H7 (cell line): ENCODE measurements at places on chromosomes 11 and 22.
A peak's percentile ranks its signal among the peaks of the same experiment; 100 is the strongest.

- no peak for DNase-seq
These were observed 468.6 kb downstream of the BRD1 start for GRCh38 chr22:49359076-49359475.

- no peak for DNase-seq
These were observed at the start of gene OR5M11 for GRCh38 chr11:56543157-56543556. Gene OR5M11, minus strand, starts transcription at chr11:56543257. Its CDS starts 0 bp downstream, at chr11:56543257.

DNA sequence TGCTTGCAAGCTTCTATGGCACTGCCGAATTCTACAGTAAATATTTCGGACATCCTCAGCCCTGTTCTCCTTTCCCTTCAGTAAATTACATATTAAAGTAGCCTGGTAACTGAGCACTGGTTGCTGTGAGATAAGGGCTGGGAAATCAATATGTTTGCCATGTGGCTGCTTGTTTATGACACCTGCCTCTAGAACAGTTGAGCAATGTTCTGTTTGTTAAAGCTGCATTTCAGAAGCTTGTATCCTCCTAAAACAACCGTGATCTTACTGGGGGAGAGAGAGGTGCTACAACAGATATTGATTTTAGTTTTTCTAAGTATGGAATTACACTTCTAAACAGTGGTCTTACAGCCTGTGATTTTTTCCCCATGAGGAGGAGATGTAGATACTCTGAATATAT, 39.4 kb downstream of the ZBTB16 start:
- no peak for DNase-seq

GRCh38 chr11:131767421-131767820, 397.0 kb downstream of the NTM start:
- DNase-seq = no peak

DNA sequence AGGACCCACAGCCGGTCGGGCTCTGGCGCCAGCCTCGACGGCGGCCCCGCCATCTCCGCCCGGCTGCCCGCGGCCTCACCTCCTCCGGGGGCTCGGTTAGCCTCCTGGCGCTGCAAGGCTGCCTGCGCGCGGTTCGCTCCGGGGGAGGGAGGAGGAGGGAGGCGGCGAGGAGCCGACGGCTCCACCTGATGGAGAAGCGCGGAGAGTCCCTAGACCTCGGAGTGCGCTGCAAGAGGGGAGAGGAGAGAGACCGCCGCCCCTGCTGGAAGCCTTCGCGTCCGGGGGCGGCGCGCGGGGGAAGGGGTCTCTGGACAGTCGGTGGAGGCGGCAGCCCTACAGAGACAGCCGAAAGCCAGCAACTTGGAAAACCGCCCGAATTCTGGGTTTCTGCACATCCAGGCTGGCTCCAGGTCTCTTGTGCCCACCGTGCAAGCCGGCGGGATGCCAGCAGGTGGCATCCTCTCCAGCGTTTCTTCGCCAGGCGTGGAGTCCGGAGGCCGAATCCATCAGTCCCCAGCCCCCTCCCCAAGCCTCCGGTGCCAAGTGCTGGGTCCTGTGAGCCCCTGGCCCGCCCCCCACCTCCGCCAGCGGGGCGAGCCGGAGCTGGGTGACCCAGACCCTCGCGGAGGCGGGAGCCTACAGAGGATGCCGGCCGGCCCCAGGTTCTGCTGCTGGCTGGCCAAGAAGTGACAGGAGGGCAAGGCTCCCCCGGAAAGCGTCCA, 2.9 kb upstream of the KIRREL3 start:
- peak; percentile 95 for DNase-seq

DNA sequence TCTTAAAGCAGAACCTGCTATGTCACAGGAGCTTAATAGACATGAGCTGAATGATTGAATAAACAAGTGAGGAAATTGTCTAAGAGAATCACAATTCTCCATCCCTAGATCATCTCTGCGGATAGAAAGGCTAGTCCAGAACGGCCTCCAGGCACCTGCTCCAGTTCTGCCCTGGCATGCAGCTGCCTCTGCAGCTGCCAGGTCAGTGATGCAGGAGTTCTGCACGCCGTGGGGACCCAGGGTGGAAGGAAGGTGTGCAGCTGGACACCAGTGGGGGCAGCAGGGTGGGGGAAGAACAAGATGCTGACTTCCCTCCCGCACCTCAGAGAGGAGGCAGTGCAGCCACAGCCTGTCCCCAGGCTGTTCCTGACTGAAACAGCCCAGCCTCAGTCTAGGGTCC, 192.1 kb upstream of the NCAM1 start:
- DNase-seq = no peak

DNA sequence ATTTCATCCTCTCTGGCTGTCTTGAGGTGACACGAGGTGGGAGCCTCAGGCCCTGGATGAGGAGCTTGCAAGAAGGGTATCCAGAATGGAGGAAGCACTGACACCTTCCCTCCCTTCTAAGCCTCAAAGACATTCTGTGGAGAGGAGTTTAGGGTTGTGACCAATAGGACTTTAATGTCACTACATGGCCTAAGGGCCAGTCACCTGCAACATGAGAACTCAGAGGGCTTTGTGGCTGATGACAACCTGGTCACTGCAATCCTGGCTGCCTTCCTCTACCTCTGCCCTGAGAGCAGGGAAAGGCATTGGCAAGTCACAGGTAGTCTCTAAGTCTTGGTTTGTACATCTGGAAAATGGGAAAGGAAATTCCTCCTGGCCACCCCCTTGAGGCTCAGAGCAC, 33.7 kb downstream of the PISD start:
- DNase-seq = peak; percentile 37

DNA sequence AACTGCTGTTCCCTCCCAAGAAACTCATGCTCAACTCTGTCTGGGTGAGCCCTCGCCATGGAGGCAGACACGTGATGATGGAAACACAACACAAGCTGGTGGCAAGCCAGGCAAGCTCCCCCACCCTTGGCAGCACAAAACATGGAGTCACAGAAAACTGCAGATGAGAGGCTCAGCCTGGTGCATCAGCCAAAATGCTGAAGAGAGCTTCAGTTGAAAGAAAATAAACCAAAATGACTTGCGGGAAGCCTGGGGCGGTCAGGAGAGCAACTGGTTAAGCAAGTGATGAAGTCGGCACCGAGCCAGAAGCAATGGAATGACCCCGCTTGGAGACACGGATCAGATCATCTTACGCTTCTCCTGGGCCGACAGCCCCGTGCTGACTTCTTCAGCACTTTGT, 68.3 kb downstream of the C11orf58 start:
- DNase-seq = no peak

DNA sequence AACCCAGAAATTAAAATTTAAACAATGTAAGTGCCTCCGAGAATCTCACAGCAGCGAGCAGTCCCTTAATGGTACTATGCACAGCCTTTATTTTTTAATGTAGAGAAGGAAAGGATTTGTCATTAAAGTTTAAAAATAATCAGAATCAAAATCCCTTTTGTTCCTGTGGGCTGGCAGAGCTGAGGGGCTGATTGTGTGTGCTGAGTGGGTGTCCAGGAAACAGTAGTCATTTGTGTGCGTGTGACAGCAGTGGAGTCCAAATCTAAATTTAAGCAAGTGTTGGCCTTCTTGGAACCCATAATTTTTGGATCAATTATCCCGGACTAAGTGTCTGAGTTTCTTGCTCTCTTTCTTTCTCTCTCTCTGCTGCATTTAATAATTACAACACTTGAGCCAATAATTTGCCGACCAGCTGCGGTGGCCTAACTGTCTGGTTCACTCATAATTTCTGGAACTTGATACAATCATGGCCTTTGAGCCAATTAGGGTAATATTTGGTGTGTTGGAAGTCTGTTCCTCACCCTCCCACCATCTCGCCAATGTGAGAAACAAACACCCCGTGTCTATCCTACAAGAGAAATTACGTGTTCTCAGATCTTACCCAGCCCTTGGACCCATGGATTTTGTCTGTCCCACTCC, 528.0 kb downstream of the SOX6 start:
- no peak for DNase-seq

DNA sequence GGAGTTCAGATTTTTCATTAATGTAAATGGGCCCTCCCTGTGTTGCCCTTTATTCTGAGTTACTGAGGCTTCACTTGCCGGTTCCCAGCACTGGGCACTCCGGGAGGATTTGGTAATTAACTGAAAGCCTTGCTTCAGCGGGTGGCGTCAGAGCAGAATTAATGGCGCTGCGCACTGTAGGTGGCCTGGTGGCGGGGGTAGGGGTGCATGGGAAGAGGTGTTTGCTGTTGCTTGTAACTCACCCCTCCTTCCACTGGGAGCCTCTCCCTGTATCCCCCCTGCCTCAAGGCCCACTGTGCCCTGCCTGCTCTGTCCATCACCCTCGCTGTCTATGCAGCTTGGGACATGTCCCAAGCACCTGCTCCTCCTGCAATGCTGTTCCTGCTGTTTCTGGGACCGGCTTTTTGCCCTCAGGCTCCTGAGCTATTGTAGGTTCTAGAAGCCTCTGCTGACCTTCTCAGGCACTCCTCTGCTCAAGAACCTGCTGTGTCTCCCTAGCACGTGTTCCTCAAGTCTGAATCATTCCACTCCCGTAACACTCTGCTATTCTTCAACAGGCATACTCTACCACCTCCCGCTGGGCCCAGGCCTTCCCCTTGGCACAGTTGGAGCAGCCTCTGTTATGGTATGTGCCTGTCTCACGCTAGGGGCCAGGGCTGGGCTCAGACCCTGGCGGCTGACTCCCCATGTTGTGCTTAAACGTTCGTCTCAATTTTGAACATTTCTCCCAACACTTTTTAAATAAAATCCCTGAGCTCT, 24.4 kb downstream of the ARHGAP8 start:
- no peak for DNase-seq

- DNase-seq = peak; percentile 73
These were observed 35.0 kb upstream of the PRAME start for GRCh38 chr22:22593964-22594656.

GRCh38 chr11:112369374-112369773, 108.7 kb upstream of the PLET1 start:
- no peak for DNase-seq

DNA sequence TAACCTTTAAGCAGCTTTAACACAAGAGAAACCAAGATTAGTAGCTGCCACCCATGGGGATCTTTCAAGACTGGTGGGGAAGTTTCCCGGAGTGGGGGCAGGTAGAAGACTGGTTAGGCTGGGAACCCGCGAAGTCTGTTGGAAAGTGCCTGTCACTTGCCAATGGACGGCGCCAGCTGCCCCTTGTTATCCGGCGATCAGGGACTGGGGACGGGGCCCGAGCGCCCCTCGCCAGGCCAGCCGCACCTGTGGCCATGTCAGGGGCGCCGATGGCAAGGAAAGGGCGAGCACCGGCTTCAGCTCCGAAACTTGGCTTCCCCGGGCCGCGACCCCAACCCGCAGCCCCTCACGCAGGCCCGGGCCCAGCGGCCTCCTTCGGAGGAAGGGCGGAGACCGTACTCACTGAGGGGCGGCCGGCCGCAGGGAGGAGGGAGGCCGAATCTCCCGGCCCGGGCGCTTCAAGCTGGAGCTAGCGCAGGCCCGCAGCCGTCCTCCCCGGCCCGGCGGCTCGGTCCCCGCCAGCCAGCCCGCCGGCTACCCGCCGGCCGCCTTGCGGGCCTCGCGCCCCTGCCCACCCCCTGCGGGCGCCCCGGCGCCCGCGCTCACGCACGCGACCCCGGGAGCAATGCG, 539 bp downstream of the EIF4ENIF1 start:
- peak; percentile 87 for DNase-seq

- no peak for DNase-seq
These were observed 195.2 kb upstream of the TMEM45B start for GRCh38 chr11:129620237-129621104.

- no peak for DNase-seq
These were observed 10.6 kb upstream of the XBP1 start for GRCh38 chr22:28810821-28811491.

DNA sequence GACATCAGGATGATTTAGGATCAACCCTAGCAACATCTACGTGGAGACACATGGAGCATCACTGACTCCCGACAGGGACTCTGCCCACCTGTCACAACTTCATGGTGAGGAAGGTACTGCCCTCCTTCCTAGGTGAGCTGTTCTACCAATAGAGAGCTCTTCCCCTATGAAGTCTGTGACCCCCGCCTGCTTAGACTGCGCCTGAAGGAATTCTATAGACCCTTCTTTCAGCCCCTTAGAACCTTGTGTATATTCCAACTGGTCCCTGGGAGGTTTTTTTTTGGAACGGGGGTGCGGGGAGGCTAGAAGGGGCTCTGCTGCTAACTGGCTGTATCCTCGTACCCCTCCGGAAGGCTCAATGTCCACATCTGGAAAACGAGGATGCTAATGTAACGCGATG, 566 bp downstream of the INTS4 start:
- peak; percentile 21 for DNase-seq

DNA sequence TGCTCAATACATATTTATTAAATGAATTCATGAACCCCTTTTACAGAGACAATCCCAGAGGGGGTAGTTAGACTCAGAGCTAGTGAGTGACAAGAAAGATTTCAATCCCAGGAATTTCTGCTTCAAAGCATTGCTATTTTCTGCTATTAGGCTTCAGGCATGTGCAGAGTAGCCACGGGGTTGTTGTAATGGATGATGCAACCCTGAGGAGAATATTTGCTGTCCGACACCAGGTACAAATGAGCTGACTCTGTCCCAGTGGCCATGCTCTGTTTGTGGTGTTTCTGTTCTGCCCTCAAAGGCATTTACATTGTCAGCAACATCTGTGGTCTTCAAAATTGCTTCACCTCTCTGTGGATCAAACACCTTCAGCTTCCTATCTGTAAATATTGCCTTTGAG, 102.6 kb downstream of the CSNK2A3 start:
- no peak for DNase-seq

DNA sequence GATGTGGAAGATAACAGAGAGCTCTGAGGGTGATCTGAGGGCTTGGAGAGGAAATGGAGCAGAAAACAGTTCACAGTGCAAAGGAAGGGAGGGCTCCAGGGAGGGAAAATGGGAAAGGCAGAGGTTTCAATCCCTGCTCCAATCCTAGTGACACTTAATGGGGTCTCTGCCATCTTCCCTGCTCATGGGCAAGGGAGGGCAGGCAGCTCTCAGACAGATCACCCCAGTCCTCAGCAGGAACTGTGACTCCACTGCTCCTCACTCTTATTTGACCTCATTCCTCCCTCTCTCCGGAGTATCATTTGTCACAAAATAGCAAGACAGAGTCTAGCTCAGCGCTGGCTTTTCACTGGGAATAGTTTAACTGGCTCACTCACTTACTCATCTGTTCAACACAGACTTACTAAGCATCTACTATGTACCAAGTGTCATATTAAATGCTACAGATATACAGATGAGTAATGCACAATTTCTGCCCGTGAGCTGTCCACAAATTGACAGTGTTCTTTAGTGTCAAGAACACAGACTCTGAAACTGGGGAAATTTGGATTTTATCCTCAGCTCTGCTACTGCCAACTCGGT, 817.4 kb downstream of the OPCML start:
- DNase-seq = no peak

GRCh38 chr11:73983741-73984538, 1.3 kb upstream of the UCP2 start:
- no peak for DNase-seq

- DNase-seq = no peak
These were observed 19.3 kb downstream of the ZC3H12C start for GRCh38 chr11:110112457-110112856.

DNA sequence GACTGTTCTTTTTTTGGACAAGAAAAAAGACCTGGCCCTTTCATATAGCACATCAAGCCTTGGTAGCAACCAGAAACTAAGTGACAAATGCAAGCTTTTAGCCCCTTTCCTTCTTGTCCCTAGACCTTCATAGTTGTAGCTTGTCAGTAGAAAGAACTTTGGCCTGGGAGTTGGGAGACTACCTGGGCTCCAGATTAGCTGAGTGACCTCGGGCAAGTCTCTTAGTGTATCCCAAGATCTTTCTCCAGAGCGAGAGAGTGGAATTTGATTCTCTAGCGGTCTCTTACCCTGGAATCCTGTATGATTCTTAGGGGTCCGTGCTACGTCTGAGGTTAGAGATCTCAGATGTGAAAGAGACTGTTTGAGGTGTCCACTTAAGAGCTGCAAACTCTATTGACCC, 59.0 kb downstream of the ZNRF3 start:
- no peak for DNase-seq
